Stimulated activated CD8-positive, alpha-beta memory T cell treated with anti-CD3 and anti-CD28 coated beads, Interleukin-15, amount 100 ng/mL, for 4 hours (primary cell): ENCODE measurements at places on chromosomes 6 and 20.

DNA sequence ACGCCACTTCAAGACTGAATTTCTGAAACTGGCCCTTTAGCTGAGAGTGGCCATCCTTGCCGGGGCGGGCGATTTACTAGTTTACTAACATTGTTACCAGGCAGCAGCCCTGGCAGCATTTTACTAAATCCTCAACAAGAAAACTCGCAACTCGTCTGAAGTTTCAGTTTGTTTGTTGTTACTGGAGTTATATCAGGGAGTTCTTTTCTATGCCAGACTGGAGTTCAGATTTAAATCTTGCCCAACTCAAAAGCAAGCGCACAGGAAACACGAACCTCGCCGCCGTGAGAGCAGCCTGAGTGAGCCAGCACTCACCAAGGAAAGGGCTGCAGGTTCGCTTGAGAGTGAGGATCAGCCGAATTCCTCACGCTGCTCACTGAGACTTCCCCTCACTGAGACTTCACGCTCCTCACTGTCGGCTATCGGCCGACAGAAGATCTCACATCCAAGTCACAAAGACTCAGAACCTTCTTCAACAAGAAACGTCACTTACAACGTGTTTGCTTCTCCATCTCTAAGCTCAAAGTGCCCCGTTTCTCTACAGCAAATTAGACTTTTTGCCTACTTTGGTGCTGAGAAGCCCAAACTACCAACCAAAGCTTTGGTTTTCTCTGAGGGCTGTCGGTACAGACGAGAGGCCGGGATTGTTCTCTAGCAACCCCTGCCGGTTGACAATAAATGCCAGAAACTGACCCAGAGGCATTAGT is 78.9 kb downstream of the OLIG3 start:
- DNase-seq: peak; percentile 23

DNA sequence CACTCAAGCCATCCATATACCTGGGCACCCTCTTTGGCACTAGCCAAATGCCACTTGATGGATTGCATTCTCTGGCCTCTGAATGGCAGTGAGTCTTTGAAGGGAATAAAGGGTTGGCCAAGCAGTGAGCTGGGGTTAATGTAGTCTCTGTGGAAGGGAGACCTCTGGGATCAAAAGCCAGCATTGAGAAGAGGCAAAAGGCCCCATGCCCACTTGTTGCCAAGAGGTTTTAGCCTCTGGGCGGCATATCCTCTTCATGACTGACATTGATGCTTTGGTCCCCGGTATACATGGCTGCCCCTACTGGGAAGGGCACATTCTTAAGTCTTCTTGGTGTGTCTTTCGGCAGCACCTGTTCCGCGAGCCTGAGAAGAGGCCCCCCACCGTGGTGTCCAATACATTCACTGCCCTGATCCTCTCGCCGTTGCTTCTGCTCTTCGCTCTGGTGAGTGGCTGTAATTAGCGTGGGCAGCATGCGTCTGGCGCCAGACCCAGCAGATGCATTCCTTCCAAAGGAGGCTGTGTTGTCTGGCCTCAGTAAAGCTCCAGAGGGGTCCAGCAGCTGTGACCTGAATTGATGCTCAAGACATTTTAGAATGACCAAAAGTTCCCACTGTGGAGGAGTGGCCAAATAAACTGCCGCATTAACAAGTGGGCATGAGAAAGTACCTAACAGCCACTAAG is 29.5 kb downstream of the GHRH start:
- DNase-seq: no peak

- no peak for DNase-seq
Observed at GRCh38 chr20:4681991-4682401, 39.7 kb upstream of the PRND start.

- no peak for DNase-seq
Observed at GRCh38 chr6:13383328-13384163, 55.2 kb upstream of the TBC1D7 start.

GRCh38 chr20:63061771-63062100 is 55.0 kb upstream of the BHLHE23 start:
- DNase-seq: no peak

- DNase-seq: no peak
Observed at GRCh38 chr20:56343861-56344381, 14.9 kb upstream of the FAM210B start.

- no peak for DNase-seq
Observed at GRCh38 chr6:35293681-35294080, 3.9 kb upstream of the DEF6 start.
